T-helper 17 cell (primary cell): ENCODE measurements at places on chromosomes 4 and X.

DNA sequence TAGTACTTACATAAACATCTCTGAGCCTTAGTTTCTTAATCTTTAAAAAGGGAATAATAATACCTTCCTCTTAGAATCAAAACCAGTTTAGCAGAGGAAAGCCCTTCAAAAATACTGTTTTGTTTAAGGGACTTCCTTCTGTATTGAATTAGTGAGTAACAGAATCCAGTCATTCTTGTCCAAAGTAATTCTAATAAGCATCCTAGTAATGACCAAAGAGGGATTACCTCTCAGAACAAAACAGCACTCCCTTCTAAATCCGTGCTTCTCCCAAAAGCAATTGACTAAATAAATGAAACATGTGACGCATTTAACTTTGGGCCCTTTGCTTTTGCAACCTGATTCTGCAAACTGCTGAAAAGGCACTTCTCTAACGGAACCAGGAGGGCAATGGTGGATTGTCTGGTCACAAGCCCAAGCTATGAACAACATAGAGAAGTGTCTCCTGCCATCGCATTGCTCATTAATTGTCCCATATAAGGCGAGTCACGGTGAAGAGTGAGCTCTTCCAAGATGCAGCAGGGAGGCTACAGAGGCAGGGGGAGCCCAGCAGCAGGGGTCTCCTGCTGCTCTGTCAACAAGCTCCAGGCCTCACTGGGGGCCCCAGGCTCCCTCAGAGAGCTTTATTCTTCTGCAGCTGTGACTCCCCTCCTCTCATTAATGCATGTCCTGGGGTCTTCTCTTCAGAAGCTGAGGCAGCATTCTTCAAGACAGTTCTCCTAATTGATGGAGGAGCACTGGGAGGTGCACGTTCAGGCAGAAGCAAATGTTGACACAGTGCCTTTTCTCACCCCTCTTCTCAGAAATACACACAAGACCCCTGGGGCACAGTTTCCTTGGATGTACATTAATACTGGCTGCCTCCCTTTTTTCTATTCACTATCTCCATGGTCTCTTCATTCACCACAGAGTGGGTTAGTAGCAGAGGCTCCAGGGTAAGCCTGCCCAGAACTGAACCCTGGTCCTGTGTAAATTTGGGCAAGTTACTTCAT is 419.6 kb upstream of the RASGEF1B start:
- no peak for DNase-seq
- no peak overlapping the region for H3K4me3 ChIP-seq
- peaks cover 44% of the 10 kb centered on the region for H3K27me3 ChIP-seq
- peaks cover 2% of the 10 kb centered on the region for H3K36me3 ChIP-seq
- H3K27ac ChIP-seq: no peak overlapping the region

- no peaks in the 10 kb centered on the region for H3K4me1 ChIP-seq
- H3K4me3 ChIP-seq: no peak overlapping the region
- H3K27me3 ChIP-seq: no peaks in the 10 kb centered on the region
- H3K27ac ChIP-seq: no peak overlapping the region
Observed at GRCh38 chr4:21543514-21543913, 405.1 kb downstream of the KCNIP4 start.

DNA sequence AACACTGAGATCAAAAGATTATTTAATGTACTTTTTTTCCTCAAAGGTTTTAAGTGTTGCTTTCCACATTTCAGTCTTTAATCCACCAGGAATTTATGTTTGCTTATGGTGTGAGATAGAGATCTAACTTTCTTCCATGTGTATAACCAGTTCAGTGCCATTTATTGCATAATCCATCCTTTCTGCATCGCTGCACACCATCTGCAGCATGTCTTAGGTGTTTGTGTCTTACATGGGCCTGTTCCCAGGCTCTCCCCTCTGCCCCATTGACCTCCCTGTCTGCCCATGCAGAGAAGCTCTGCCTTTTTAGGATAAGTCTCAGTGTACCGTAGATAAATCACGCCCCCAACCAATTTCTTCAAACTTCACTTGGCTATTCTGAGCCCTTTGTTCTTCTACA is 30.3 kb downstream of the NSDHL start:
- no peak overlapping the region for H3K4me3 ChIP-seq
- H3K27ac ChIP-seq: no peak overlapping the region
- no peaks in the 10 kb centered on the region for H3K4me1 ChIP-seq
- no peaks in the 10 kb centered on the region for H3K27me3 ChIP-seq

DNA sequence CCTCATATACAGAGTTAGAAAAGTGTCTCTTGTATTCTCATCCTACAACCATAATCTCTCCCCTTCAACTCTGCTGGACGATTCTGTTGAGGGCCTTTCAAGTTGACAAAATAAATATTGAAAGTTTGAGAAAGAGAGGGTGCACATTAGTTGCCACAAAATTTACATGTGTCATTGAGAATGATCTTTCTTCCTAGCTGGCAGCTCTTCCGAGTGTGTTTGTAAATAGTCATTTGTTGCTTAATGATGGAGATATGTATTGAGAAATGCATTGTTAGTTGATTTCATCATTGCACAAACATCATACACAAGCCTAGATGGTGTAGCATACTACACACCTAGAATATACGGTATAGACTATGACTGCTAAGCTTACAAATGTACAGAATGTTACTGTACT is 632.8 kb upstream of the AMOT start:
- H3K27ac ChIP-seq: no peak overlapping the region
- H3K27me3 ChIP-seq: no peaks in the 10 kb centered on the region
- no peaks in the 10 kb centered on the region for H3K4me1 ChIP-seq

GRCh38 chrX:26192204-26192603 is at the start of gene MAGEB6:
Gene MAGEB6 (plus strand): TSS chrX:26192440. CDS start chrX:26193847, 1,407 bp downstream.
- no peak within 1 kb of the TSS for H3K27ac ChIP-seq
- DNase-seq: no peak
- no peak within 1 kb of the TSS for H3K4me3 ChIP-seq
- H3K36me3 ChIP-seq: no peaks in the 10 kb centered on the region
- no peaks in the 10 kb centered on the region for H3K27me3 ChIP-seq
